ENCODE measurements at places on chromosomes 1 and 21.

DNA sequence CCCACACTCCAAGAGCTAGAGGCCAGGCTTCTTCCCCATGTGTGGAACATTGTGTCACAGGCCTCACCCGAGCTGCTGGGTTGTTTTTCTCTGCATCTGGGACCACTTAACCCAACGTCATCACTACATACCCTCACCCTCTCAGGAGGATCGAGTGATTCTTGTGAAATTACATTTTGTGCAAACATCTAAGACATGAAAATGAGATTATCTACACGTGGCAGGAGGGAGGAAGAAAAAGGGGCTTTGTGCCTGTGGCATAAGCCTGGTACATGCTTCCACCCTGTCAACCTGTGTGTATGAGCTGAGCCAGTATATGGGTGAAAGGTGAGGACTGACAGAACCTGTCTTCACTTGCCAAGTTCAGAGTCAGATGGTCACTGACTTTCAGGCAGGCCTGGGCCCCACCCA, 1.6 kb downstream of the CPT2 start:
- no peak for DNase-seq

GRCh38 chr21:36511484-36512220, 31.7 kb upstream of the CLDN14 start:
- DNase-seq = no peak

GRCh38 chr1:215114154-215114933, 31.8 kb downstream of the KCNK2 start:
- DNase-seq = peak; percentile 90

DNA sequence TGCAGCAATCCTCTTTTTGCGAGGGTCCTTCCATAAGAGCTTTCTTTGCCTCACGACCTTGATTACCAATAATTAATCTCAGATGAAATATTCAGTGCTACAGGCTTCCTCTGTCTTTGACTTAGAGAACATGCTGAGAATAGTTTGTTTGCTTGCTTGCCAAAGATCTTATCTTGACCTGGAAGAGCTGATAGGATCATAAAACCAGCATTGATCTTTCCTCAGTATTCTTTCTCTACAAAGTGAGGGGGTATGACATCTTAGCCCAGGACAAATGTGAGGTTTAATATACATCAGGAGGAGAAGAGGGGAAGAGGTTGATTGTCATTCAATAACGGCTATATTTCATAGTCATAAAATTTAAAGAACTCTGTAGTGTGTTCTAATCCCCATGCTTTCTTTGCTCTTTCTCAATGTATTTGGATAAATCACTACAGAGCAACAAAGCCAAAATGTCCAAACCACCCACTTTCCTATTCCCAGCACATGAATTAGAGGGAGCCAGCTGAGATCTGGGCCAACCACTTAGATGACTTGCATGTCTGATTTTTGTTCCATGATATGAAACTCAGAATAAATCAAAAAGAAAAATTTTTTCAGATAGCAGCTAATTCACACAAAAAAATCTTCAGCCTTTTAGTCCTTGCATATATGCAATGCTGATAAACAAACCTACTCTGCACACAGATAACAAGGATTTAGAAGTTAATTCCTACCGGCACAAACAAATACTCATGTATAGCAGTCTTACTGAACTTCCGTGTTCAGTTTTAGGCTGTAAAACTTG, 50.5 kb upstream of the IPO9 start:
- DNase-seq = no peak

- DNase-seq = peak; percentile 70
Measured at GRCh38 chr1:39653546-39654031, 14.1 kb upstream of the HEYL start.

GRCh38 chr1:156821801-156822200, 5.2 kb upstream of the SH2D2A start:
- no peak for DNase-seq

DNA sequence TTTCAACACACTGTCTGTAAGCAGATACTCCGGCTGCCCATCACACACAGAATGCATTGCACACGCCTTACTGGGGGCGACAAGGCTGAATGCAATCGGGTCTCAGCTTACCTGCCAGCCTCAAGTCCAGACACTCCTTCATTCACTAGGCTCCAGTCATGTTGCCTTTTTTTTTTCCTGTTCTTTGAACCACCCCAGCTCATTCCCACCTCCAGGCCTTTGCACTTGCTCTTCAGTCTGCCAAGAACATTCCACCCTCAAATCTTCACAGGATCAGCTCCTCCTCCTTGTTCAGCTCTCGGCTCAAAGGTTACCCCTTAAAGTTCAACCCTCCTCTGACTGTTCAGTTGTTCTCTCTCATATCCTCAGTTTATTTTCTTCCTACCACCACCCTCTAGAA, 181.9 kb upstream of the ESRRG start:
- no peak for DNase-seq
